ENCODE measurements at places on chromosomes 11 and 22.

GRCh38 chr22:50314455-50315288 lies 7.2 kb upstream of the PLXNB2 start:
- DNase-seq, result peak; percentile 57

GRCh38 chr11:44866286-44866685 lies 84.4 kb downstream of the TP53I11 start:
- DNase-seq, result no peak

GRCh38 chr11:62459080-62459479 lies 40.2 kb downstream of the SCGB1A1 start:
- DNase-seq, result no peak

- DNase-seq, result no peak
Measured at GRCh38 chr11:43984039-43984438, 41.6 kb downstream of the C11orf96 start.

DNA sequence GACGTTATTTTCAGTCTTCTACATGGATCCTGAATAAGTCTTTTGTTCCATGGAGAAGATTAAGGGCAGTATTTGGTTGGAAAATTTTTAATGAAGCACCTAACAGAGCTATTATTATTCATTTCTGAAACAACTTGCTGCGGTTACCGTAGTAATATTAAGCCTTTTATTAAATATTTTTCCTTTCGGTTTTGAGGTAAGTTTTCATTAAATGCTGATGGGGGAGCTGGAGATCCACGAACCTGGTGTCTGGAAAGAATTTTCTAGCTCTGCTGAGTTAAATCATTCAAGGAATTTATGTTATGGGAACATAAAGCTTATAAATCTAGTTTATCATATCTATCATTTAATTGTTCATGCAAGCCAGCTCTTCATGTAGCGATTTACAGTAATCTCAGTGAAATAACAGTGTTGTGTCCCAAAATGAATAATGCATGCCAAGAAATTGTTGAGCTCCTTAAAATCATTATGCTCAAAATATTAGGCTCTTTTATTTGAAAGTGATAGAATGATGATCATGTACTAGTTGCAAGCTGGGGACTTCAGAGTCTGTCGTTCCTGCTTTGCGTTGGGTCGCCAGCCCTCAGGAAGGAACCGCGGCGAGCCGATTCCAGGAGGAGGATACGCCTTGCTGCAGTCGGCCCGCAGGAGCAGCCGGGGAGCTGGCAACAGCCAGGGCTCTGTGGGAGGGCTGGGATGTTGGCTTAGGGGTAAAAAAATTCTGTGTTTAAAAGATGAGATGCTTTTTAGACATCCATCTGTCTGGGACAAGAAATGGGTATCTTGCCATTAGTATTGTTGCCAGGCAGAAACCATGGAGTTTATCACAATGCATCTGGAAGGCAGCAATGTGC lies 83.1 kb downstream of the TBC1D22A start:
- no peak for DNase-seq

DNA sequence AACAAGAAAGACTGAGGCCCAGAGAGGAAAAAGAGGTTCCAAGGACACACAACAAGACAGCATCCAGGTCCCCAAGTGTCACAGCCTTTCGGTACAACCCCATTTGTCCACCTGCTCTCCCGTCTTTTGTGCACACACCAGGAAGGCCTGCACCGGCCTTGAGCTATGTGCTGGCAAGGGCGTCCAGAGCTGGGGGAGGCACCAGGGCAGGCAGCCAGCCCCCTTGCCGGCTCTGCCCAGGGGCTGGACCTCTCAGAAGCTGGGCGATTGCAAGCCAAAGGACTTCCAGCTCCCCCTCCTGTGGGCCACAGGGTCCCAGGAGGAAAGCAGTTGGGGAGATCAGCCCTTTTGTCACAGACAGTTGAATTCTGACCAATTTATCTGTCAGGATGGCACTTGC lies 210.5 kb downstream of the MN1 start:
- no peak for DNase-seq

GRCh38 chr22:38240734-38241252 lies 32.0 kb downstream of the TMEM184B start:
- DNase-seq, result no peak

DNA sequence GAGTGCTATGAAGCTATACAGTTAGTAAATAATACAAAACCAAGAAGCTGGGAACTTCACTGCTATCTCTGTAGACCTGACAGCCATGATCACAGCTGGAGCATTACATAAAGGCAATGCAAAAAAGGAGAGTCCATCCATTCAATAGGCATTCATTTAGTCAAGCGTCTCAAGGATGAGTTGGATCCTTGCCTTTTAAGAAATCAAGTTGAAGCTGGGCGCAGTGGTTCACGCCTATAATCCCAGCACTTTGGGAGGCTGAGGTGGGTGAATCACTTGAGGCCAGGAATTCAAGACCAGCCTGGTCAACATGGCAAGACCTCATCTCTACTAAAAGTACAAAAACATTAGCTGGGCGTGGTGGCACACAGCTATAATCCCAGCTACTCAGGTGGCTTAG lies 48.1 kb upstream of the ALKBH3 start:
- no peak for DNase-seq

DNA sequence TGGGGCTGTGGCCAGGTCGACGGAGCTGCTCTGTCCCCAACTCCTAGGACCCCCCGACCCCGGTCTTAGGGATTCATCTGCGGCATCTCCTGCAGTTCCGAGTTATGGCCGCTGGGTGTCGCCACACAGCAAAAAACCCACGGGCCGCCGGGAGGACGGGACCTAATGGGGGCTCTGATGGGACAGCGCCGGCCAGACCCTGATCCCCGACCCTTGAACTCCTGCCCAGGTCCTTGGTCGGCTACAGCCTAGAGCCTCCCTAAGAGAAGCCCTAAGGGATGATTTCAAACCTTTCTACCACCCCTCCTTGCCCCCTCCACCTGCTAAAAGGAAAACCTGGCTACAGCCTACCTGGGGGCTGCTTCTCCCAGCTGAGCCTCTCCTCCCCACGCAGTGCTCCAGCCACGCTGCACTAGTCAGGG lies 30.8 kb upstream of the LRRC10B start:
- peak; percentile 38 for DNase-seq

DNA sequence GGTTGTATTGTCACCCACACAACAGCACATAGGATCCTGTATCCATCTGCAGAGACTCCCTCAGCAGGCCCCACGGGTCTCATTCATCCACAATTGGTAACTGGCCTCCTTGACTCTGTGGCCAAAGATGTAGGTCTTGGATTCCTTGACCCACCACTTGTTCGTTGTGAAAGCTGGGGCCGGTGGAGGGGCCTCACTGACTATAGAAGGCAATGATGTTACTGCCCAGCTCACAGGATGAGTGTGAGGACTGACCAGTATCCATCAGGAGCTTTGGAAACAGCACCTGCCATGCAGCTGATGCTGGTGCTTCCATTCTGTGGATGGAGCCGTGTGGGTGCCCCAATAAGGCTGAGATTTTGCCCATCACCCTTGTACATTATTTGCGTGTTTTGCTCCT lies 615.7 kb downstream of the BRD1 start:
- DNase-seq, result no peak

DNA sequence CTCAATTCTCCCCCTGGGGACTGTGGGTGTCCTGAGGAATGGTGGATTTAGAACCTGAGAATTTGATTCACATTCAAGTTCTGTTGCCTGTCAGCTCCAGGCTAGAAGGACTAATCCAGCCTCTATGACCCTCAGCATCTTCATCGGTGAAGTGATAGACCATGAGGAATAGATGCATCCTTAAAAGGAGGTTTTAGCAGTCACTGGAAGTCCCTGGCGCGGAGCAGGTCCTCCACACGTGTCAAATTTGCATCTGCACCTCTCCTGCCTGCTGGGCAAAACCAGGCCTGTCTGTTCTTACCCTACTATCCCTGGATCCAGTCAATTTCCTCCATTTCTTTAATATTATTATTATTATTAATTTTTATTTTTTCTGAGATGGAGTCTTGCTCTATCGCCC lies 808.4 kb downstream of the TBC1D22A start:
- DNase-seq, result no peak

DNA sequence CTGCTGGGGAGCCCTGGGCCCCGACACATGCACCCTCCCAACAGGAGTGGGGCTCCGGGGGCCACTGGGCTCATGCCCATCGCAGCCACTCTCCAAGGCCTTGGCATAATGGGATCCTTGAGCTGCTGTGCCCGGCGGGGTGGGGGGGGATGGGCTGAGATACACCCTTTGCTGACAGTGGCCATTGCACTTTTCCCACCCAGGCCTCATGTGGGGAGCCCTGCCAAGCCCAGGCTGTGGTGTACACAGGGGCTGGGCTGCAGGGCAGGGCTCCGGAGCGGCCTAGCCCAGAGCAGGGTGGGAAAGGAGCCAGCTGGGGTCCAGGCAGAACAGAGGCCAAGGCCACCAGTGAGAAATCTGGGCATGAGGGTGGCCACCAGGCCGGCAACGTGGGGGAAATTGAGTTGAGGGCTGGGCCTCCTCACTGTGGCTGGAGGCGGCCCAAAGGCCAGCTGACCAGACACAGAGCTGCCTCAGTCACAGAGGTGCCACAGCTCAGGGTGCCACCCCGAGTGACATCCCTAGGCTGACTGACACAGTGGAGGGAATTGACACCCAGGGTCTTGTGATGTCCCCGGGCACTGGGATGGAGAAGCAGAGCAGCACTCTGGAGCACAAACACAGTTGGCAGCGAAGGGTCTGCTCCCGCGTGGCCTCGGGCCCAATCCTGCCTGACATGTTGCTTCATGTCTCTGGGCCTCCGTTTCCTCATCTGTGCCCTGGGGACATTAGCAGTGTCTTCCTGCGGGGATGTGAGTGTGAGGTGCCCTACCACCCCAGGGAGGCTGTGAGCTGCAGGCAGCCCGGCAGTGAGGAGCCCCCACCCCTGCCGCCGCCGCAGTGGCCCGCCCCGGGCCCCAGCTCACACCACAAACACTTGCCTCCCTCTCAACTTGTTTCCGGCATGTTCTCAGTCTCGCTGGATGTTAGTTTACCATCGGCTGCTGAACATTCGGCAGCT lies 30.4 kb downstream of the RTN4R start:
- DNase-seq, result peak; percentile 36

DNA sequence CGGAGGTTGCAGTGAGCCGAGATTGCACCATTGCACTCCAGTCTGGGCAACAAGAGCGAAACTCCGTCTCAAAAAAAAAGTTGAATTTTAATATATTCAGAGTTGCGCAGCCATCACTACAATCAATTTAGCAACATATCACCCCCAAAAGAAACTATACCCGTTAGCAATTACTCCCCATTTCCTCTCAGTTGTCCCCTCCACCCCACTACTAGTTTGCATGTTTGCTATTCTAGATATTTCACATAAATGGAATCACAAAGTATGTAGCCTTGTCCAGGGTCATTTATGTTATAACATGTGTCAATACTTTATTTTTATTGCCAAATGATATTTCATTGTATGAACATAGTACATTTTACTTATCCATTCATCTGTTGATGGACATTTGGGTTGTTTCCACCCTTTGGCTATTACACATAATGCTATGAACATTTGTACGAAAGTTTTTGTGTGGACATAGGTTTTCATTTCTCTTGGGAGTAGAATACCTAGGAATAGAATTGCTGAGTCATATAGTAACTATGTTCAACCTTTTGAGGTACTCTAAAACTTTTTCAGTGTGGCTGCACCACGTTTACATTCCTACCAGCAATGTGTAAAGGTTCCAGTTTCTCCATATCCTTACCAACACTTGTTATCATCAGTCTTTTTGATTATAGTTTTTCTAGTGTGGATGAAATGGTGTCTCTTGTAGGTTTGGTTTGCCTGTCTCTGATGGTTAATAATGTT lies 2.2 kb downstream of the ZNF143 start:
- DNase-seq, result no peak

DNA sequence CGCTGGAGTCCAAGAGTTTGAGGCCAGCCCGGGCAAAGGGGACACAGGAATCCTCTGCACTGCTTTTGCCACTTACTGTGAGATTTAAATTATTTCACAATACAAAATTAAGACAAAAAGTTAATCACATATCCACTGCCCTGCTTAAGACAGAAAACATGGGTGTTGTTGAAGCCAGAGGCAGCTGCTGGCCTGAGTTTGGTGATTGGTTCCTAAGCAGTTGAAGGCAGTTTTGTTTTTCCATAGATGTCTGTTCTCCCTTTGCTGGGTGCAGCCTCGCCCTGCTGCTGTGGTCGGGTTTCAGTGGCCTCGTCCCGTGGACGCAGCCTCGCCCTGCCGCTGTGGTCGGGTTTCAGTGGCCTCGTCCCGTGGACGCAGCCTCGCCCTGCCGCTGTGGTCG lies 70.2 kb upstream of the PPP6R3 start:
- no peak for DNase-seq

GRCh38 chr11:46692450-46692849 lies 8.0 kb downstream of the ARHGAP1 start:
- DNase-seq, result no peak

DNA sequence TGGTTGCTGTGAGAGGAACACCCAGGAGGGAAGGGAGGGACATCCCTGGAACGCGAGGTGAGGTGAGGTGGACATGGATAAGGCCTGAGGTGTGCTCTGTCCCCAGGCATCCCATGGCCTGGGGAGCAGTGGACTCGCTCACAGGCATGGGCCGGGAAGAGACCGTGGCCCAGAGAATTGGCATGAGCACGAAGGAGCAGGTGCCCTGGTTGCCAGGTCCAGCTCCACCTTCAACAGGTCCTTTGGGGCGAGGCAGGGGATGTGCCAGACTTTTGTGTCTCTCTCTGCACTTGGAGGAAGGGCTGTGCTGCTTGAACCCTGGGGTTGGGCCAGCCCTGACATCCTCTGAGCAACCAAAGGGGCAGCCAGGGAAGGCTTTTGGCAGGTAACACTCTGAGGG lies 21.5 kb downstream of the MUC6 start:
- no peak for DNase-seq

DNA sequence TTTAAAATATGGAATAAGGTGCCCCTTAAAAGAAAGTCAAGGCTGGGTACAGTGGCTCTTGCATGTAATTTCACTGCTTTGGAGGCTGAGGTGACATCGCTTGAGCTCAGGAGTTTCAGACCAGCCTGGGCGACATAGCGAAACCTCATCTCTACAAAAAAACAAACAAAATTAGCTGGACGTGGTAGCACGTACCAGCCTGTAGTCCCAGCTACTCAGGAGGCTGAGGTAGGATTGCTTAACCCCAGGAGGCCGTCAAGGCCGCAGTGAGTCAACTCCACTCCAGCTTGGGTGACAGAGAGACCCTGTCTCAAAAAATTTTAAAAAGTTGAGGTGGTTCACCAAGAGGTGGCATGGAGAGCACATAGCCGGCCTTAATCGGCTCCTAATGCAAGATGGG lies 17.7 kb upstream of the ADORA2A start:
- DNase-seq, result no peak

GRCh38 chr11:12319461-12319951 lies 57.9 kb upstream of the PARVA start:
- DNase-seq, result no peak

DNA sequence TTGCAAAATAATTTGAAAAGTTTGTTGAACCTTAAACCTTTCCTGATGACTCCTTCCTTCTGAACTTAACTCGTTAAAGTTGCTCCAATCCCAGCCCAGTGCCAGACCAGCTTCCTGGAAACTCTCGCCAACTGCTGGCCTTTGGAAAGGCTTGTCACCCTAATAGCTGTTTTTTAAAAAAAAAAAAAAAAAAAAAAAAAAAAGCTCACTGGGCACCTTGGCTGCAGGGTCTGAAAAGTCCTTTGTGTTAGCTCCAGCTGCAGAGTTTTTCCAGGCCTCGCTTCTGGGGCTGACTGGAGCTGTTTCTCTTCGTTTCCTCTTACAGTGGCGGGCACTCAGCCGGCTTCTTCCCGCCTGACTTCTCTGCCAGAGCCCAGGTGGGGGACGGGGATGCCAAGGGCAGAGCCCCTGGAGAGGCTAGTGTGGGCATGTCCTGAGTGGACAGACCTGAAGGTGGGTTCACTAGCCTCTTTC lies 25.1 kb downstream of the KCNQ1OT1 start:
- no peak for DNase-seq

Measured in activated T-helper 1 cell treated with Interleukin-2 at 50 U/mL for 16 hours (primary cell).